NCI-H774 (cell line): ENCODE measurements at places on chromosomes 3 and 15.

DNA sequence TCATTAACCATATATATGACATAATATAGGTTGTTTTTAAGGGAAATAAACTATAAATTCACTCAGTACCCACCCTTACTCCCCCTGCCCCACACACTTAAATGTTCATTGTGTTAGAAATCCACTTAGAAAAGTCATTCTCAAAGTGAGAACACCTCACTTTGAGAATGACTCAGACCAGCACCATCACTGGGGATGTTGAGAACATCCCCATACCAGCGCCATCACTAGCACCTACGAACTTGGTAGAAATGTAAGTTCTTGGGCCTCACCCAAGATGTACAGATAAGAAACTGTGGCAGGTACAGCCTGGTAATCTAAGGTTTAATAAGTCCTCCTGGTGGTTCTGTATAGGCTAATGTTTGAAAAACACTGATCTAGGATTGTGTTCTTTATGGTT, 362.6 kb downstream of the LPP start:
- DNase-seq, result no peak

DNA sequence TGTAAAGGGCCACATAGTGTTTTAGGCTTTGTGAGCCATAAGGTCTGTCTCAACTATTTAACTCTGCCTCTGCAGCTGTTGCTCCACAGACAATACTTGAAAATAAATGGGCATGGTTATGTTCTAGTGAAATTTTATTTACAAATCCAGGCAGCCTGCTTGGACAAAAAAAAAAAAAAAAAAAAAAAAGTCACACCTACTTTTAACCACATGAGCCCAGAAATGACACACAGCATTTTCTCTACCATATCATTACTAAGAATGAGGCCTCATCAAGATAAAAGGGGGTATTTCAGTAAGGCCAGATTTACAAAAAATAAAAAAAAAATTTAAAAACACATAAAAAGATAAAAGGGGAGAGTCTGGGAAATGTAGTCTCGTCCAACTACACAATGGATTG, 1.7 kb upstream of the NGLY1 start:
- no peak for DNase-seq

DNA sequence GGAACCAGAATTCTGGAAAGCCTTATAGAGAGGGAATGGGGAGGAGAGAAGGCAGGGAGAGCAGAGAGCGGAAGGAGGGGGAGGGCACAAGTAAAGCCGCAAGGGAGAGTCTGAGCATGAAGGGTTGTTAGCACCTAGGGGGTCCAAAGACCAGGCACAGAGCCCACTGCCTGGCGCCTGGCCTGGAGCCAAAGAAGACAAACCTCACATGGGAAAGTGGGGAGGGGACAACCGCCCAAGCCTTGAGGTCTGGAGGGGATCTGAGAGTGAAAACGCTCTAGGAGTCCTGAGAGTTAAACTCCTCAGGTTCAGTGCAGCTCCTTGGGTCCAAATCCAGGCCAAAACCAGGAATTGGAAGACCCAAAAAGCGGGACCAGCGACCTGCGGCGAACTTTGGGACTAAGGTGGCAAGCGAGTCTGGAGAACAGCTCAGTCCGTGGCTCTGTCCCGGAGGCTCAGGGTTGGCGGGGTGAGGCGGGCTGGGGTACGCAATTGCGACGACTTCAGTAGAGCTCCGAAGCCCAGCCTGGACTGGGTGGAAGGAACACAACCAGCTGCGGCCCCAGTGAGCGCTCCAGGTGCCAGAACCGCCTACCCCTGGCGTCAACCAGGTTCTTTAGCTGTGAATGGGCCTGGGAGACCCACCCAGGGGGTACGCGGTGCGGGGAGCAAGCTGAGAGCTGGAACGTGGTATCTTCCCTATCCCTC, 807 bp upstream of the INAFM2 start:
- DNase-seq, result no peak

DNA sequence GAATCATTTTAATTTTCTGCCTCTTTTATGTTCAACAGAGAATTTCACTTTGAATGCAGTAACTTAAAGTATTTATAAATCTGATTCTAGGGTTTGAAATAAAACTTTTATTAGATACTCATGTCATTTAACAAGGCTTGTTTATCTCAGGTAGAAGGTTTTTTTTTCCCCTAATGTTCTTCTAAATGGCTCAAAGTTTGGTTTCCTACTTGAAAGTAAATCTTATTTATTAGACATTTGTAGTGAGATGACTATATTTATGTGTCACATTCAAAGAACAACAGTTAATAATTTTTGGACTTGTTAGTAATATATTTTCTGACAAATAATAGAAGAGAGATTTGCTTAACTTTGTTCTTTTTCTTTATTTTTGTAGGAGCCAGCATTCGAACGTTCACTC, 63.9 kb downstream of the NEO1 start:
- DNase-seq, result no peak

DNA sequence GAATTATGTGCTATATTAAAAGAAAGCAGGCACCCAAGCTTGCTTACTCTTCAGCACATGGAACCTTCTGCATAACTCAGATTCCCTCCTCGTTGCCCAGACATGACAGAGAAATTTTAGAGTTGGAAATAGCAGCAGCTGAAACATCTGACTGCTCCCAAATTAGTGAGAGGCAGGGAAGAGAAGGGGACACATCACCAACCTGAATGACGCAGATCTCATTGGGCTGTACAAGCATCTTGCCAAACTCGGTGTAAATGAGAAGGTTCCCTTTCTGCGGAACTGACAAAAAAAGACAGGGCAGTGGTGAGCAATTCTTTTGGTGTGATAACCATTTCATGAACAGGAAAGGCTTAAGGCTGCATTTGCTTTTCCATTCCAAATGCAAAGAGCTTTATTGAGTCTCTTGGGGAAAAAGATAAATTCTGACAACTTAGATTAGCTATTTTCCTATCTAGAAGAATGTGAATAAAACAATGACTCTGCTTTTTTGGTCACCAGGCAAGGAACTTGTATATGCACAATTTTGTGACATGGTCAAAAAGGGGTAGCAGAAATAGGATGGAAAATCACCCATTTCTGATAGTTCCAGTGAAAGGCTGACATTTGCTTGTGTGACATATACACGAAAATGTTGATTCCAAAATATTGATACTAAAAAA, 35.1 kb downstream of the HGD start:
- no peak for DNase-seq

GRCh38 chr3:57788624-57789018, 32.5 kb downstream of the SLMAP start:
- no peak for DNase-seq

- DNase-seq, result no peak
These were observed 7.5 kb downstream of the ARHGAP31 start for GRCh38 chr3:119301662-119302061.

GRCh38 chr15:45499426-45499825, 23.1 kb downstream of the SLC30A4 start:
- DNase-seq, result no peak

DNA sequence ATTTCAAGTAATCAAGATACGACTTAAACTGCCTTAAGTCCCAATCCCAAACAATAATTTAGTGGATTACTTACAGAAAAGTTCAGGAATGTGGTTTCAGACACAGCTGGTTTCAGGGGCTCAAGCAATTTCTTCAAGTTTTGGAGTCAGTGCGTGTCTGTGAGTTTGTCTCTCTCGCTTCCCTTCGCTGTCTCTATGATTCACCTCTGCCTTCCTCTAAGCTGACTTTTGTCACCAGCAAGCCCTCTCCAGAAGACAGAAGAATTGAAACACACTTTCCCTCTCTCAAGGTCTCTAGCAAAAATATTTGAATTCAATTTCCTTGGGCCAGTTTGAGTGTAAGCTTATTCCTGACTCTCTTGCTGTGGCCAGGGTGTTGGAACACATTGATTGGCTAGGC, 392.4 kb downstream of the EDEM1 start:
- DNase-seq, result no peak

DNA sequence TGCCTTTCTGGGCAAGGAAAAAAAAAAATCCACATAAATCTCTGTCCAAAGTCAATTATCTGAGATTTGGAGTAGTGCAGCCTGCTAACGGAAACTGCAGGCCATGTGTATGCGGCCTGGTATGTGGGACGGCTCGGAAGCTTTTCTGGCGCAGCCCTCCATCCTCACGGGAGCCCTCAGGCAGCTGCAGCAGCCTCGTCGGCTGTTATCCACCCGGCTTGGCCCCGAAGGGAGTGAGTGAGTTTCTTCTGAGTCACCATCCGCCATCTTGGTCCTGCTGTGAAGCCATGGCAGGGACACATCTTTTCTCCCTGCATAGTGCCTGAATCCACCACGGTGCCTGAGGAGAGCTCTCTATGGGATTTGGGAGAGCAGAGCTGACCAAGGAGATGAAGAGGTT, 62.8 kb downstream of the POLR2M start:
- no peak for DNase-seq

DNA sequence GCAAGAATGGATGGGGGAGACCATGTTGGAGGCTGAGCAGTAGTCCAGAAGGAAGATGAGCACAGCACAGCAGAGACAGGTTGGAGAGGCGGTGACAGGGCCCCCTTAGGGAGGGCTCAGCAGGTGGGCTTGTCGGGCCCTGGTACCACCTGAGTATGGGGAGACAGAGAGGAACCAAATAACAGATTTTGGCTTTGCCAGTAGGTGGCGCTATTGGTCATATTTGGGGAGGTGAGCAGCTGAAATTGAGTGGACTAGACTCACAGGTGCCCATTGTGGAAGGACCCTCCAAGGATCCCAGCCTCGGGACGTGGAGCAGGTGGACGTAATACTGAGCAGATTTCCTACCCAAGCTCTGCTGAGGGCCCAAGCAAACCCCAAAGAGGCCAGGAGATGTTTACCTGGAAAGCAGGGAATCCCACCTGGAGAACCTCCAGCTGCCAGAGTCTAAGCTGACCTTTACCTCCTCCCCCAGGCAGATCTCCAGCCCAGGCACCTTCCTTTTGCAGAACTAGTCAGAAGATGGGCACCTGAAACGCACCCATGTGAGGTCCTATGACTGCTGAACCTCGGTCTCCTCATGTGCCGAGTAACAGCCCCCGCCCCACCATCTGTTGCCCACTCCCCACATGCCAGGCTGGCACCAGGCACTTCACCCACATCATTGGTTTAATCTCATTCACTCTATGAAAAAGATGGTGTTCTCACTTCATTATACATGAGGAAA, 24.6 kb upstream of the CORO2B start:
- DNase-seq, result peak; percentile 46

DNA sequence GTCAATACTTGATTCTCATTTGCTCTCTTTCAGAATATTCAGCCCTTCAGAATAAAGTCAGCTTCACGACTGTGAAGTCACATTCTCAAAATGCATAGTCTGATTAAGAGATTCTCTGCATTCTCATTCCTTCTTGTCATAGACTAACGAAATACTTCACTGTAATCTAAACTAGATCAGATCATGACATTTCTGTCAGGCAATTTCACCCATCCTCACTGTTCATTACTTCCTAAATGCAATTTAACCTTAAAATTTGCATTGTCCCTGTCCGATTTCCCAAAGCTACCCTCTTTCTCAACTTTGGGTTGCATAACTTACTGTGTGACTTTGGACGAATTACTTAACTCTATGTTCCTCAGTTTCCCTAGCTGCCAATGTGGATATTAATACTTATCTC, 6.2 kb downstream of the RPL22L1 start:
- no peak for DNase-seq

DNA sequence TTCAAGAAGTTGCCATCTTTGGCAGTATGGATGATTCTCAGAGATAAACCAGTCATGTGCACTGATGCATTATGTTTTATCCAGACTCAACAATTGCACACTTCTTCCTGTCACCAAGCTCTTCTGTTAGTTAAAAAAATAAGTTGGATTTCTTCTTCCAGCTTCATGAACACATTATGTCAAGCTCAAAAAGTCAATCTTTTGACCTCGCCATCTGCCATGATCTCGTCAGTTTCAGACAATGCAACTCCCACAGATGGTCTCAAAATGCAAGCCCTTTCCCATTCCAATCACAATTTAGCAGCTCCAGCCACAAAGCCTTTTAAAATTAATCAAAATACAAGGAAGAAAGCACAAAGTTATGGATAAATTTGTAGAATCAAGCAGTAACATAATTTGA, 42.8 kb downstream of the TFDP2 start:
- no peak for DNase-seq

DNA sequence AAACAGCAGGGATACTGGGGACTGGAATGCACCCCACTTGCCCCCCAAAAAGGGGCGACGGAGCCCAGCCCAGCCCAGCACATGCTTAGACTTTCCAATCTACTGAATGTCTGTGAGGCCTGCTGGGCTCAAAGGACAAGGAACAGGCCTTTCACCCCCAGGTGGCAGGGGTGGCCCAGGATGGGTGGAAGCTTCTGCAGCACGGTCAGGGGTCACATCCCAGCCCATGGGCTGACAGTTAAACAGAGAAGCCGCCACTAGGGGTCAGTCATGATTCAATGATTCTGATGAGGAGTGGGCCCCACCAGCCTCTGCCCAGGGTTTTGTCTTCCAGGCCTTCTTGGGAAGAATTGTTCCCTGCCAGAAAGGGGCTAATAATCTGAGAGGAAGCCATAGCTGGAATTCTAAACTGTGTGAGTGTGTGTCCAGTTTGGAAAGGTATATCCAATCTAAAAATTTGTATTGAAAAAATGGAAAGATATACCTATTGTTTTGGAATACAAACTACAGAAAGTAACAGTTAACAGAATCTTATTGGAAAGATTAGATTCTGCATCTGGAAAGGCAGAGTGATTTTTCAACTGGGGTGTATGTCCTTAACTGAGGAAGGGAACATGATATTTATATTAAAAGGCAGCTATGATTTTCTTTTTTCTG, 2.2 kb downstream of the CHRNB4 start:
- peak; percentile 20 for DNase-seq
